Activated CD4-positive, alpha-beta memory T cell treated with anti-CD3 and anti-CD28 coated beads, Interleukin-2, amount 10 ng/mL, durations not matched to agents 7 days and 5 days (primary cell): ENCODE measurements at places on chromosomes 3 and 15. TPM values are rescaled to one million over a fixed set of nuclear protein-coding genes. Genes with fewer than 3 reads are reported as not detected.

MB21D2 gene
- 21.0 TPM for total RNA-seq

FETUB gene
- not detected for total RNA-seq

DIS3L gene
- 24.0 TPM for total RNA-seq

ABHD10 gene
- total RNA-seq = 44.7 TPM

SYNPR gene
- not detected for total RNA-seq

ANKRD63 gene
- not detected for total RNA-seq

NR2E3 gene
- not detected for total RNA-seq

PDZRN3 gene
- not detected for total RNA-seq

AGBL1 gene
- not detected for total RNA-seq

ZNF774 gene
- 0.83 TPM for total RNA-seq

OSBPL10 gene
- 1.6 TPM for total RNA-seq

COL6A5 gene
- total RNA-seq = 0.05 TPM

ERICH6 gene
- total RNA-seq = 0.38 TPM
